ENCODE measurements at places on chromosomes 16 and 17.

GRCh38 chr16:53597776-53598175 is 94.8 kb upstream of the AKTIP start:
- no peak for DNase-seq

DNA sequence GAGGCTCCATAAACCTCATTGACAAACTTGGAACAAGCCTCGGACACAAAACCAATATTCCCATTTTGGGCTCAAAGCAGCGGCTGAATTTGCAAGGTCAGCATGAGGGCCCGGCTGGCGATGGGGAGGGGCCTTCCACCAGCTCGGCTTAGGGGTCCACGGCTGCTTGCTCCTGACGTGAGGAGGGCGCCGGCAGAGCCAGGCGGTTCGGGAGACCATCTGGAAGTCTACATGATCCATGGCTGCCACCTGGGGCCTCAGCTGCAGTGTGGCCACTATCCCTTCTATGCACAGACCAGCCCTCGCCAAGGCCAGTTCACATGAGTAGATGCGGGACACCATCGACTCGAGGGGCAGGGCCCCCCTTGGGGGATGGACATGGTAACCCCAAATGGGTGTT is 39.1 kb downstream of the NDEL1 start:
- DNase-seq = no peak

DNA sequence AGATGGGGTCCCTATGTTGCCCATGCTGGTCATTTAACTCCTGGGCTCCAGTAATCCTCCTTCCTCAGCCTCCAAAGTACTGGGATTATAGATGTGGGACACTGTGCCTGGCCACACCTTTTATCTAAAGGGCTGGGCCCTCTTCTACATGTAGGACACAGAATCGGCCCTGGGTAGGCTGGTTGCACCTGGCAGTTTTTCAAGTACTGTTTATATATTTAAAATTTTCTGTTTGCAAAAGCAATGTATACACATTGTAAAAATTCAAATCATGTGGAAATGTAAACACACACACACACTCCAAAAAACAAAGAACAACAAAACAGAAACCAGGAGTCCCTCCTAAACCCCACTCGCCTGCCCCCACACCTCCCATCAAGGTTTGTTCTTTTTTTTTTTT is 28.1 kb upstream of the SIAH1 start:
- no peak for DNase-seq

- no peak for DNase-seq
Measured at GRCh38 chr16:67068212-67068753, 39.3 kb downstream of the CBFB start.

- no peak for DNase-seq
Measured at GRCh38 chr16:53085931-53086421, 31.2 kb downstream of the CHD9 start.

- DNase-seq = no peak
Measured at GRCh38 chr16:67415872-67416793, at the start of gene ZDHHC1. ZDHHC1 (minus strand) TSS chr16:67416477; CDS start chr16:67407775, 8,702 bp downstream.

- no peak for DNase-seq
Measured at GRCh38 chr17:38328620-38329019, 15.1 kb downstream of the GPR179 start.

- no peak for DNase-seq
Measured at GRCh38 chr16:65621640-65622039, 499.8 kb upstream of the CDH11 start.

- no peak for DNase-seq
Measured at GRCh38 chr17:5561736-5562571, 22.4 kb downstream of the NLRP1 start.

- DNase-seq = no peak
Measured at GRCh38 chr17:39706921-39707337, 7.1 kb downstream of the ERBB2 start.

- no peak for DNase-seq
Measured at GRCh38 chr16:81066681-81067080, 10.4 kb downstream of the C16orf46 start.
